Stimulated activated CD4-positive, alpha-beta T cell treated with anti-CD3 and anti-CD28 coated beads, TNF-alpha, amount 100 ng/mL, for 1 hour (primary cell): ENCODE measurements at places on chromosomes 2 and 18.

- no peak for DNase-seq
Observed at GRCh38 chr2:205593891-205594290, 88.4 kb upstream of the NRP2 start.

- DNase-seq = peak; percentile 21
Observed at GRCh38 chr2:27754138-27754588, 17.4 kb upstream of the MRPL33 start.

GRCh38 chr2:83051538-83052170 is 1407.4 kb downstream of the SUCLG1 start:
- no peak for DNase-seq

- DNase-seq = no peak
Observed at GRCh38 chr2:10504994-10505820, 57.1 kb upstream of the ODC1 start.

- DNase-seq = no peak
Observed at GRCh38 chr2:148696985-148697384, 52.4 kb downstream of the EPC2 start.

DNA sequence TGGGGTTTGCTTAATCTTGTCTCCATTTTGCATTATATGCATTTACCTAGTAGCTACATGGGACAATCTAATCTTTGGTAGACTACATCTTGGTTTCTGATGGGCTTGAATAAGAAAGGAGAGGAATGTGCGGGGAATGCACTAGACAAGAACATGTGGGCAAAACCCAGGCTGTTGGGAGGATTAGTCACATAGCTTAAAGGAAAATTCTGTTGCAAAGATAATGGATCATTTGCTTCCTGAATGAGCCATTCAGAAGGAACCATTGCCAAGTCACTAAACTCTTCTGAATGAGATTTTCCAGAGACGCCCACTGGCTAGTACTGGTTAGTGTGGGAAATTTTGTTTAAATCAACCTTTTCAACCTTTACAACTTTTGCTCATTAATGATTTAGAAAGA is 84.8 kb downstream of the OSBPL6 start:
- DNase-seq = no peak
